ENCODE measurements at places on chromosomes 6 and 20. TPM values are rescaled to one million over a fixed set of nuclear protein-coding genes. Genes with fewer than 3 reads are reported as not detected.

DNA sequence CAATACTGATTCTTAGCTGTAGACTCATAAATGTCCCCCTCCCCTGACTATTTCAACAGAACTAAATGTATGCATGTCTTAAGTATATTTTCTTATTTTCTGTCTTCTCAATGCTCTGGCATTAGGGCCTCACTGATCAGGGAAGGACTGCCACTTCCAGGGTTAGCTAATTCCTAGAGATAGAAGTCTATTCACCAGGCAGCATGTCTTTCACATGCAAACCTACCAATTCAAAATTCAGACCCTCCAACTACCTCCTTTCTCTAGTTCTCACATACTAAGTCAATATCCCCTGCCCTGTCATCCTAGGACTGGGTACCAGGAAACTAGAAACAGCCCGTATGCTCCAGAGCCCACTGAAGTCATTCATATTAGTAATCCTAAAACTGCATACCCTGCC lies 132.3 kb downstream of the RALGAPA2 start:
- DNase-seq: no peak

- DNase-seq: no peak
Observed at GRCh38 chr6:42313038-42313437, 95.4 kb upstream of the MRPS10 start.

GRCh38 chr20:33239418-33239817 lies 3.6 kb downstream of the BPIFA1 start:
- DNase-seq: no peak

Gene C20orf204
- 2.8 TPM for total RNA-seq

Gene RNF39
- total RNA-seq: not detected

Gene CLVS2
- total RNA-seq: not detected
